ENCODE measurements at places on chromosomes 11 and 22. TPM values are rescaled to one million over a fixed set of nuclear protein-coding genes. Genes with fewer than 3 reads are reported as not detected.

The CD44 gene
- 33.3 TPM for total RNA-seq

The CHRNA10 gene
- 0.30 TPM for total RNA-seq

The GAB4 gene
- total RNA-seq: not detected

The ATG2A gene
- total RNA-seq: 7.1 TPM

The MUC6 gene
- not detected for total RNA-seq

The LDLRAD3 gene
- total RNA-seq: 10.7 TPM

The RAB39A gene
- not detected for total RNA-seq

The CD3G gene
- not detected for total RNA-seq

The DSCAML1 gene
- not detected for total RNA-seq

The TMEM191C gene
- total RNA-seq: 2.4 TPM

The C11orf91 gene
- not detected for total RNA-seq

The BRD1 gene
- total RNA-seq: 16.7 TPM

The RAG2 gene
- total RNA-seq: not detected

The ACTN3 gene
- total RNA-seq: not detected

The DRICH1 gene
- total RNA-seq: not detected

The OR10V1 gene
- total RNA-seq: not detected

The APLNR gene
- not detected for total RNA-seq

The SNU13 gene
- 105 TPM for total RNA-seq

The WEE1 gene
- total RNA-seq: 24.2 TPM

The KRTAP5-9 gene
- total RNA-seq: not detected

The OR5P2 gene
- not detected for total RNA-seq

The FUT4 gene
- total RNA-seq: 3.2 TPM

The RIMBP3B gene
- 0.27 TPM for total RNA-seq

The SUSD2 gene
- 0.02 TPM for total RNA-seq

The MMP27 gene
- total RNA-seq: not detected

The APOA4 gene
- total RNA-seq: not detected

The BIK gene
- 0.46 TPM for total RNA-seq

The OR8U1 gene
- not detected for total RNA-seq

The CABP4 gene
- 4.1 TPM for total RNA-seq

The SPDYC gene
- total RNA-seq: not detected

The C22orf31 gene
- not detected for total RNA-seq

The CD3D gene
- not detected for total RNA-seq

The NRIP3 gene
- total RNA-seq: 13.5 TPM

The PTPN5 gene
- total RNA-seq: not detected

The CCDC188 gene
- total RNA-seq: not detected

The TUB gene
- total RNA-seq: 5.7 TPM

The MRGPRF gene
- total RNA-seq: not detected

The LDHAL6A gene
- not detected for total RNA-seq

The IL18BP gene
- total RNA-seq: 2.4 TPM

The OR4A16 gene
- not detected for total RNA-seq

The OR10A2 gene
- not detected for total RNA-seq
